Activated T-cell treated with anti-CD3 and anti-CD28 coated beads, Interleukin-2, amount 50 U/mL, for 72 hours (primary cell): ENCODE measurements at places on chromosomes 4 and X. TPM values are rescaled to one million over a fixed set of nuclear protein-coding genes. Genes with fewer than 3 reads are reported as not detected.

- no peak for DNase-seq
Observed at GRCh38 chr4:86999136-86999643, 64.4 kb downstream of the AFF1 start.

DNA sequence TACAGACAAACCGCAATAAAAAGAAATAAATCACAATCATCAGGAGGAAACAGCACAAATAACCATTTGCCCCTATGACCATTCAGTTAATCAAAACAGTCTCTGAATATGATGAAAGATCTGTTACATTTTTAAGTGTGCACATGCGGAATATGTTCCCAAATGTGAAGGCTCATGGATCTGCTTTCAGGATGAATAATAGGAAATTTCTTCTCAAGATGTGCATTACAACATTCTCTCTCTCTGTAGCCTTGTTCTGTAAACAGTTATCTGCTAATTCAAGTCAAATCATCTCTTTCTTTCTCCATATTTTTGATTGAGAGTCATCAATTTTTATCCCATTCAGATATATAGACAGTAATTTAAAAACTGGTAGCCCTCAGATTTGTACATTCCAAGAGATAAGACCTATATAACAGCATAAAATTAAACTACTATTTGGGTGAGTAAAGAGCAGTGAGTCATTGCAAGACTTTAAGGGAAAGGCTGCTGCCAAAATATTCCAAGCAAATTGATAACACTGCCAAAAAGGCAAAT lies 433.9 kb upstream of the ATOH1 start:
- DNase-seq: no peak

GRCh38 chr4:11799196-11799595 lies 370.5 kb upstream of the HS3ST1 start:
- no peak for DNase-seq

DNA sequence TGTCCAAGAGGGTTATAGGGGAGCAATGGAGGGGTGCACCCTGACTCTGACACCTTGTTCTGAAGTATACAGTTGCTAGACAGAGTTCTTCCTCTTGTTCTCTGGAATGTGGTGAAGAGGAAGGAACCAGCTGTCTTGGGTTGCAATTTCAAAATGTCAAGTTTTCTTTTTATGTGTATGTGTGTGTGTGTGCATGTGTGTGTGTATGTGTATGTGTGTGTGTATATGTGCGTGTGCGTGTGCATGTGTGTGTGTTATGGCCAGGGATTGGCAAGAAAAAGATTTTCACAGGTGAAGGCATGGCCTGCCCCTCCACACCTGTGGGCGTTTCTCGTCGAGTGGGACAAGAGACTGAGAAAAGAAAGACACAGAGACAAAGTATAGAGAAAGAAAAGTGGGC lies 81.6 kb upstream of the ADGRA3 start:
- no peak for DNase-seq

- no peak for DNase-seq
Observed at GRCh38 chr4:26842911-26843310, 17.7 kb upstream of the STIM2 start.

- DNase-seq: no peak
Observed at GRCh38 chrX:22959204-22959920, 40.4 kb upstream of the DDX53 start.

DNA sequence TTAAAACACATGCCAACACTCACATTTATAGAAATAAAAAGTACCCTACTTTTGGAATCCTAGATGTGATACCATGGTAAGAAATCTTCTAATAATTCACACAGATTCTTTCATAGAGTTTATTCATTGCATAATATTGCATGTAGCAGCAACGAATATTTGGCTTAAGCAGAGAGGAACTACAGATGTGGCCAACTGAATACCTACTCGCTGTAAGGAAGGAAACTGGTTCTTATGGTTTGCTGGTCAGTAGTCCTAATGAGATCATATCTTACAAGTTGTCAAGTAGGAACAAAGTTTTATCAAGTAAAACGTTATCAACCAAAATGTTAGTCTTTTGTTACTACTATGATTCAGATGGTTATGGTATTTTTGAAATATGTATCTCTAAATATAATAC lies 996.1 kb downstream of the PDHA2 start:
- no peak for DNase-seq

DNA sequence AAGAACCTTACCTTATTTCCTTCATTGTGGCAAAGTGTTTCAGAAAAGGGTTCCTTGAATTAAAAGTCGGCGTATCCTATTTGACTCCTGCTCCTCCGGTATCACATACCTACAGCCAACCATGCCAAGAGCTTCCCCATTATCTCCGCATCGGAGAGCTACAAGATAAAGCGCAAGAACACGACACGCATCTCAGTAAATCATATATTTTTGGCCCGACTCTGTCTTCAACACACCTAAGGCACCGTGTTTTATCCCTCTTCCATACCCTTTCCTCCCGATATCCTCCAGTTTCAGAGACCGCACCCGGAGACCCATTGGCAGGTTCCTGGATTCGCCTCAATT lies 497 bp upstream of the THAP9 start:
- no peak for DNase-seq

DNA sequence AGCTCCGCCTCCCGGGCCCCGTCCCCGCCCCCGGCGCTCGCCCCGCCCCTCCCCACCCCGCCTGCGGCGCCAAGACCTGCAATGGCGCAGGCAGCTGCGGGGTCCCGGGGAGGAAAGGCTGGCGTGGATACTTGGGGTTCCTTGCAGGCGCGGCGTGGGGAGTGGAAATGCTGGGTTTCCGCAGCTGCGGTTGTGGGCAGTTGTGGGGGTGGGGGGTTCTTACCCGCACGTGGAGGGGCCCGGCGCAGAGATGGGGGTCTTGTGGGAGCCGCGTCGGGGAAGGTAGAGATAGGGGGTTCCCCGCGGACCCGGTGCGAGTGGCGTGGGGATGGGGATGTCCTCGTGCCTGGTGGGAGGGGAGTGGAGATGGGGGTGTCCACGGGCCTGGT lies 680 bp upstream of the ASMTL start:
- no peak for DNase-seq

- no peak for DNase-seq
Observed at GRCh38 chr4:94564252-94564651, 112.5 kb downstream of the PDLIM5 start.

- no peak for DNase-seq
Observed at GRCh38 chrX:34563804-34564203, 93.3 kb downstream of the TMEM47 start.

- DNase-seq: no peak
Observed at GRCh38 chrX:38315186-38315585, 12.1 kb downstream of the RPGR start.

DNA sequence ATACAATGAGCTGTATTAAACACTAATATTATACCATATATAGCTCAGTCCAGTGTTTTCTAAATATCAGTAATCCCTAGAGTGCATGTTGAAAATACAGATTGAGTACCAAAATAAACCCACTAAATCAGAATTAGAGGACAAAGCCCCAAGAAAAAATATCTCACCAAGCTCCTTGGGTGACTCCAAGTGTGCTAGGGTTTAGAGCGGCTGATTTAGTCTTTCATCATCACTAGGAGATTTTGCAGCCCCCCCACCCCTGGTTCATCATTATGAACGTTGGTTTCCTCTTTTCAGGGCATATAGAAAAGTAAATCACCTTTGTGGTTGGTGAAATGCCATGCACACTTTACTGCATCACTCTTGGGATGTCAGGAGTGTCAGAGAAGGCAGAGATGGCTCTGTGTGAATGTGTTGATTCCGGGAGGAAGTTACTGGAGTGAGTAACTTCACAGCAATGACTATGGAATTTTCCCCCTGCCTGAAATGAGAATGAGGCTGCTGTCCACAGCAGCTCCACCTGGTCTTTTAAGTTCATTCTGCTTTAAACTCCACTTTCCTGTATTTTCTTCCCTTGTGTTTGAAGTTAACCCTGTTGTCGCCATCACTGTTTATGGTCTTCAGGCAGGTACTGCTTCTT lies 25.2 kb upstream of the ANAPC4 start:
- DNase-seq: no peak

DNA sequence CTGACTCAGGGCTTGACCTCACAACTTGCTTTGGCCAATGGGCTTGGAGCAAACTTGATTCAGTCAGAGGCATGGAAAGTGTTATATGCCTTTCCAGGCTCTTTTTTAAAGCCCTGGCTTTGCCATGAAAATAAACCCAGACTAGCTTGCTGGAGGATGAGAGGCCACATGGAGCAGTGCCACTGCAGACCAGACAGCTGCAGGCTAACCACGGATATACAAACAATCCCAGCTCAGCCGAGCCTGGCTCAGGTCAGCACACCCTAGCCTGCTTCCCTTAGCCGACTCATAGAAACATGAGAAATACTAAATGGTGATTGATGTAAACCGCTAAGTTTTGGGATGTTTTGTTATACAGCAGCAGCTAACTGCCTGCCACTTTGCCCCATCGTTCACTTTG lies 345.1 kb downstream of the ARHGAP10 start:
- no peak for DNase-seq

- no peak for DNase-seq
Observed at GRCh38 chrX:25536307-25536970, 520.7 kb upstream of the ARX start.

- DNase-seq: no peak
Observed at GRCh38 chr4:75154994-75155393, 222.1 kb downstream of the PARM1 start.

DNA sequence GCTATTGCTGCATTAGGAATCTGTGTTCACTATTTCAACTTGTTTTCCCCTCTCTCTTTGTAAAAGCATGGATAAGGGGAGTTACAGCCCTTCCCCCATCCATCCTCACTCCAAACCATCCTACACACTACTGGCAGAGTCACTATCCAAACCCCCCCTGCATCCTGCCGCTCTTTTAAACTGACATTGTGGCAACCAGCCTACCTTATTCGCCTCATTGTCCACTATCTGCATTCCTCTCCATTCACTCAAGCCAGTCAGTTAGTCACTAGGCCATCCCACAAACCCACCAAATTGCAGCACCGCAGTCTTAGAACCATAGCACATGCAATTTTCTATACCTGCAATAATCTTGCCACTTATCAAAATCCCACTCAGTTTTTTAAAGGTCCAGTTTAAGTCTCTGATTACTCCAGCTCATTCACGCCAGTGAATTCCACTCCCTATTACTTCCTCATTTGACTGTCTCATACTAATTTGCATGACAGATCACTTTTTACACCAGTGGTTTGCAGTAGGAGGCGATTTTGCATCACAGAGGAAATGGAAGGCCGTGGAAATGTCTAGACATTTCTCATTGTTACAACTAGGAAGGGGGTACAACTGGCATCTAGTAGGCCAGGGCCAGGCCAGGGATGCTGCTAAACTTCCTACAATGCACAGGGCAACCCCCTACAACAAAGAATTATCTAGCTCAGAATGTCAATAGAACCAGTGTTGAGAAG lies 181.8 kb downstream of the HS6ST2 start:
- no peak for DNase-seq

The LDOC1 gene
- 2.3 TPM for total RNA-seq

The DDX53 gene
- not detected for total RNA-seq

The SYNPO2 gene
- total RNA-seq: 0.31 TPM

The ZNF81 gene
- total RNA-seq: 10.3 TPM

The PDK3 gene
- 26.0 TPM for total RNA-seq

The CNGA1 gene
- total RNA-seq: 0.32 TPM

The TEX11 gene
- not detected for total RNA-seq

The WDR1 gene
- 326 TPM for total RNA-seq
